ENCODE measurements at places on chromosomes 4 and X.

GRCh38 chr4:183185018-183185417 is 86.0 kb downstream of the WWC2 start:
- DNase-seq: no peak

DNA sequence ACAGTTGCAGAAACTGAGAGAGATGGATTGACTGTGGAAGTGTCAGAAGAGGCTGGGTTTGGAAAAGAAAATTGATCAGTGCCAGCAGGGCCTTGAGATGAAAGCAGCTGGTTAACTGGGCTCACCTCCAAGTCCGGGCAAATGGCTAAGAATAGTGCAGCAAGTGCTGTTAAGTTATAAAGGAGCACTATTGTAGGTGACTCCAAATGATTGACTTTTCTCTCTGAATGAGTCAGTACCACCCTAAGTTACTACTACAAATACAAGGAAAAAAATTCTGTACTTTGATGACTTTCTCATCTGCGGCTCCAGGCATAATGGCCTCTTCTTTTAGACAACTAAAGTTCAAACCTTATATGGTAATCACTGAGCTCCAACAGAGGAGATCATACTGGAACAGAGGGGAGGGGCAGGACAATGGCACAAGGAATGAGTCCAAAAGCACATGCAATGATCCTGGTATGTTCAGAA is 733.4 kb upstream of the INTU start:
- DNase-seq: no peak

GRCh38 chr4:1111259-1111809 is 2.0 kb downstream of the RNF212 start:
- no peak for DNase-seq

- DNase-seq: no peak
Observed at GRCh38 chr4:11650801-11651596, 222.3 kb upstream of the HS3ST1 start.

GRCh38 chrX:105263171-105263570 is 42.7 kb upstream of the TEX13A start:
- no peak for DNase-seq

GRCh38 chrX:149365061-149365460 is 140.0 kb downstream of the IDS start:
- DNase-seq: no peak

DNA sequence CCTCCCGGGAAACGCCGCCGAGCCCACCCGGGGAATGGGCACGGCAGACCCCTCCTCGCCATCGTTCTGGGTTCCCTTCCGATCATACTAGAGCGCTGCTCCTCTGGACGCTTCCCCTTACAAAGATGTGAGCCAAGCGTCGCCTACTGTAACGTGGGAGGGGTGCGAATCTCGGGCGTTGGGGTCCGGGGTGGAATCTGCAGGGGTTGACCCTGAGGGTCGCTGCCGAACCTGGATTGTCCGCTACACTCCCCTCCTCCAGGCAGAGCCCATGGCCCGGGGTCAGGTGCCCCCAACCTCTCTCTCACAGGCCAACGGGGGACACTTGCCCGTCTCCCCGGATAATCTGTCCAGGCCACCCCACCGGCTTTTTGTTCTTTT is 13.8 kb downstream of the BCOR start:
- no peak for DNase-seq

DNA sequence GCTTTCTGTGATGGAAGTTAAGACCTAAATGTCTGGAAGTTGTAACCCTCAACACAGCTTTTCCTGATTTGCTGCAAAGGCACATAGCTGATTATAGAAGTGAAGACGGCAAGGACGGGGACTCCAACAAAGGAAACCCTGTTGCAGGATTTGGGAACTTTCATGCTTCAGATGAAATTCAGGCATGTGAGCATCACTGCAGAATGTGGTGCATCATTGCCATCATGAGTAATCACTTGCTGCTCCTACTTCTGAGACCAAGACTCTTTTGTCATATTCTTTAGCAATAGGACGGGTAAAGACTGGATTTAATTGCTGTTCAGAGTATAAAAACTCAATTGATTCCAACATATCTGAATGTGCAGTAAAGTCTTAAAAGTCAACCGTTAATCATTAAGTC is 35.8 kb downstream of the YIPF6 start:
- no peak for DNase-seq

GRCh38 chrX:150329282-150329681 is 33.8 kb upstream of the MAMLD1 start:
- no peak for DNase-seq
